ENCODE measurements at places on chromosomes 5 and 9. TPM values are rescaled to one million over a fixed set of nuclear protein-coding genes. Genes with fewer than 3 reads are reported as not detected.

Gene PCDHGA8
- total RNA-seq = 3.0 TPM

Gene SPINK7
- total RNA-seq = not detected

Gene NAA35
- total RNA-seq = 20.9 TPM

Gene SEMA6A
- total RNA-seq = 2.2 TPM

Gene SPATA31D4
- not detected for total RNA-seq

Gene PDE6A
- not detected for total RNA-seq

Gene PCDHGB6
- total RNA-seq = 4.2 TPM

Gene UGT3A1
- total RNA-seq = not detected

Gene INVS
- 37.1 TPM for total RNA-seq

Gene VCAN
- total RNA-seq = 490 TPM

Gene TRIM36
- 0.97 TPM for total RNA-seq

Gene CANX
- 628 TPM for total RNA-seq

Gene SH3PXD2B
- 32.2 TPM for total RNA-seq

Gene HMCN2
- total RNA-seq = not detected

Gene RASGEF1C
- total RNA-seq = not detected

Gene PCDHGC5
- 2.6 TPM for total RNA-seq

Gene FAM13B
- 43.2 TPM for total RNA-seq

Gene EDIL3
- total RNA-seq = 108 TPM

Gene NUP155
- total RNA-seq = 32.2 TPM

Gene LCN9
- not detected for total RNA-seq

Gene ACOT12
- not detected for total RNA-seq

Gene XPA
- 9.0 TPM for total RNA-seq

Gene TMEM215
- not detected for total RNA-seq

Gene ZDHHC11
- total RNA-seq = 0.64 TPM

Gene LRRC14B
- not detected for total RNA-seq

Gene SPARC
- total RNA-seq = 2,230 TPM

Gene ECM2
- 2.6 TPM for total RNA-seq

Gene VLDLR
- 4.7 TPM for total RNA-seq

Gene ACTBL2
- total RNA-seq = 0.97 TPM

Gene CD74
- 0.32 TPM for total RNA-seq

Gene SPINK4
- not detected for total RNA-seq

Gene COL23A1
- not detected for total RNA-seq

Gene PCDHA4
- total RNA-seq = 0.32 TPM

Gene BARHL1
- total RNA-seq = not detected

Data from fibroblast of villous mesenchyme (primary cell).